Stimulated activated CD4-positive, alpha-beta T cell treated with anti-CD3 and anti-CD28 coated beads, Interleukin-12 subunit alpha, Interleukin-12 subunit beta, amount 100 ng/mL, for 4 hours (primary cell): ENCODE measurements at places on chromosomes 12 and 14.

DNA sequence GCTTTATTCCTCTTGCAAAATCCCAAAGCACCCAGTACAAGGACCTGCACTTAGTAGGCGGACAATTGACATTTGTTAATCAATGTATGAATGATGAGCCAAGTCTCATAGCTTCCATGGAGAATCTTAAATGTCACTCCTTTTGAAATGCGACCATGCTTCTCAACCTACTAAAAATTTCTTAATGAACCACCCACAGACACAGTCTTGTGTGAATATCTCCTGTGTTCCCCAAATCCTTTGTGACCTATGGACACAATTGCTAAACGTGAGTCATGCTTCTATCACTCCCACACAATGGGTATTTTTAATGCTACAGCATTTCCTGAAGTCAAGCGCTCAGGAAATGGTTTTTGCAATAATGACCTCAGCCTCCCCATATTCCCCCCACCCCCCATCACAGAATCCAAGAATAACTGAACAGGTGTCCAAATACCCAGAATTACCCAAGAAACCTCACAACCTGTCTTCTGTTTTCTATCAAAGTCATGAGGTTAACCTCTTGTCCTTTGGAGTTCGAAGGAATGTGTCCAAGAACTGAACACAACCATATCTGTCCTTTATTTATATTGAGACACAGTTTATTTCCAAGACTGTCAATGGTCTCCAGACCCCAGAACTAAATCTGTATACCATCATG, 163.6 kb upstream of the PLEKHG7 start:
- no peak for DNase-seq

DNA sequence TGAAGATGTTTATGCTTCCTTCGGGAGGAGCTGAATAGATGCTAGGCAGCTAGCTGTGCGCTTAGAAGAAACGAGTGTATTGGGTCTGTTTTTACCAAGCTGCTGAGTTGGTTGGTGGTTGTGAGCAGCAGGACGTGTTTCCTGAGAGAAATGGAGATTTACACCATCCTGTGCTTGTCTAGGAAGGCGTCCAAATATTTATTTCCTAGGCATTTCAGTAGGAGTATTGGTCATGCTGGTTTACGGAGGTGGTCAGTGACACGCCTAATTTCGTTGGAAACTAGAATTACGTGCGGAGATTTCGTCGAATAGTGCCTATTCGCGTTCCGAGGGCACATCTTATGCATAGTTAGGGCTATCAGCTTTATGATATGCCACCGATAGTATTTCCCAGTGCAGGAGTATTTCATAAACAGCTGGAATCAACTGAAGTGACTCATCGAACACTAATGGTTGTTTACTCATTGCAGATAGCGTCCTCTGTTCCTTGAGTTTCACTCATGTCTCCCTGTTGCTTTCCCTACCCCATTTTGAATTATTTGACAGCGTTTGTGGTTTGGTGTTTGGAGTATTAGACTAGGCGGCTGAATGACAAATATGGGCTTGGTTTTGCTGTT, 780 bp downstream of the TBC1D15 start:
- no peak for DNase-seq

GRCh38 chr14:101072945-101073597, 169.5 kb upstream of the RTL1 start:
- DNase-seq, result no peak

DNA sequence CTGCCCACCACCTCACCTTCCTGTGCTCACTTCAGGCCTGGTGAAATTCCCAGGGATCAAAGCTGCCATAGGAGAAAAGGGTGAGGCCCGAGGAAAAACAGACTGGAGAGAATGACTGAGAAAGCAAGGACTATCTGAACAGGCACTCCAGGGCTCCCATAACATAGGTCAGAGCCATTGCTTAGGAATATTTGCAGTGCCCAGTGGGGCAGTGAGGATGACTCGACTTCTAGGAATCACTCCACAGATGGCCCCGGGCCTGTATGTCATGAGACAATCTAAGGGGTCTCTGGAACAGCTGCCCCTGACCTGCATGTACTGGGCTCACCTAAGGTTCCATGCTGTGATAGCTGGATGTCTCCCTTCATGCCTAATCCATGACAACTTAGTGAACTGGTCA, 51.6 kb downstream of the GPHB5 start:
- DNase-seq, result no peak

DNA sequence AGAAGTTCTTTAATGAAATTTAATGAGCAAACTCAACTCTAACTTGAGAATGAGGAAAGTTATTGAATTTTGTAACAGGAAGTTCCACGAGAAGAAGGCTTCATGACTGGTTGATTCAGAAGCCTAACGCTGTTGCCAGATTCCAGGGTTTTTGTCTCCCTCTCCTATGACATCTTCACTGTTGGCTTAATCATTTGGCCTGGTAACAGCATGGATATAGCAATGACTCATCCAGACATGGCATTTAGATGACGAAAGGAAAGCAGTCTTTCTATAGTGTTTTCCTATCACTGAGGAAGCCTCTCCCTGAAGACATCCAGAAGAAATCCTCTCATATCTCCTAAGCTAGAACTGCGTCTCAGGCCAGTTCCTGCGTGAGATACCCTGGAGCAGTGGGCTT, 9.4 kb upstream of the KCNA1 start:
- no peak for DNase-seq

DNA sequence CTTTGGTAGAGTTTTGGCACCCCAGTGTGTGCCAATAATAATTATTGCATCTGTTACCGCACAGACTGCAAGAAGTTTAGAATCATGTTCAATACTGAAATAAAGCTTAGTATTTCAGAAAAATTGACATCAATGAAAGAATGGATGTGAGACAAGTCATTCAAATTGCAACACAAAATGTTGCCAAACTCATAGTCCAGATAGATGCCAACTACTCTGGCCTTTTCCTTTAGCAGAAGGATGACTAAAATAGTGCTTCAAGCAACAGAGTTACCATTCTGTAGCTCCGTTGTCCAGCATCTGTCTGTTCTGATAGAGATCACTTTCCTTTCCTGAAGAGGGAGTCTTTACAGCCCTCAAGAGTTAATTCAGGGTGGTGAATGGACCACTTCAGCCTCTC, 77.5 kb downstream of the LIN7A start:
- DNase-seq, result no peak

DNA sequence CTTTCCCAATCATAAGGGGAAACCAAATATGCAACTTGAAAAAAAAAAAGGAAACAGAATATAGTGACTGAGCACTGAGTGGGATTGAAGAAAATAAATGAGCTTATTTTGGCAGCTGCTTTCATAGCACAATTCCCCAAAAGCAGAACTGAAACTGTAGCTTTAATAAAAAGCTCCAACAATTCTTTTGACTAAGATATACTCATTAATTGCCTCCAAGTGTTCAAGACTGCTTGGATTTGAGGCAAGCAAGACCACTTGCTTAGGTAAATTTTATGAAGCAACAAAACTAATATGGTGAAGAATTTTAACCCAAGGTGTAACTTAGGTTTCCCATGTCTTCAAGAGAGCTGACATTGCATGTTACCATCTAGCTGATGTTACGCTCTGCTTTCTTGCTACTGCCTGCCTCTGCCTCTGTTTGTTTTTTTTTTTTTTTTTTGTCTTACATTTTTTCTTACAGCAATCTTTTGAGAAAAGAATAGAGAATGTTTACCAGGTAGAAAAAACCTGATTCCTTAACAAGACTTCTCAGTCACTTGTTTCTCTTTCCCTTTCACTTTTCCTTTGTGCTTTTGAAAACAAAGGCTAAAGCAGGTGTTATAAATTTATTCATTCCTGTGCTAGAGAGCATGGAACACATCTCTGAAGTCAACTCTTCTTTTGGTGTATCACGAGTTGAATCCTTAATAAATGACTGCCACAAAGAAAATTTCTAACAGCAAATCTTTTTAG, 134.4 kb downstream of the BCAT1 start:
- no peak for DNase-seq
